ENCODE measurements at places on chromosomes 5 and 9.

DNA sequence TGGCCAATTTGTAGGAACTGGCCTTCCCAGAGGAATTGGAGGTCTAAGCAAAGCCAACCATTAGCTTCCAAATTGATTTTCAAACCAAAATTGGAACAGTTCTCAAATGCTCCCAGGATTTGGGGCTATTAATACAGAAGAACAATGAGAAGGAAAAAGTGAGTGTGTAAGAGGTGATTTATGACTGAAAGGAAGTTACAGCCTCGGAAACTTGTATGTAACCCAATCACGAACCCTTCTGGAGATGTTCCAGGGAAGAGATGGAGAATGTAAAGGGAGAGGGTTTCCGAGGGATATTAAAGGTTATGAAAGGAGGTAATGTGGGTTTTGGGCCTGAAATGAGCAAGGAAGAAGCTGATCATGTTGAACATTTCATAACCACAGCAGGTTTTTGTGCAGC, 93.2 kb upstream of the CXCL14 start:
- DNase-seq = no peak

GRCh38 chr5:137070521-137070920, 428.6 kb downstream of the SPOCK1 start:
- DNase-seq = no peak

DNA sequence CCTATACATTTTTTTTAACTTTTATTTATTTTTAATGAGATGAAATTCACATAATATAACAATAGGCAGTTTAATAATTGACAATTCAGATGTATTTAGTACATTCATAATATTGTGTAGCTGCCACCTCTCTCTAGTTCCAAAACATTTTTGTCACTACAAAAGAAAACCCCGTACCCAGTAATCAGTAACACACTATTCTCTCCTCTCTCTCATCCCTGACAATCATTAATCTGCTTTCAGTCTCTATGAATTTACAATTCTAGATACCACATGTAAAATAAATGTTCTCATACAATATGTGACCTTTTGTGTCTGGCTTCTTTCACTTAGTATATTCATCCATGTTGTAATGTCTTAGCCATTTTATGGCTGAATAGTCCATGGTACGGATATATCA, 244.8 kb upstream of the DMRT1 start:
- DNase-seq = no peak

GRCh38 chr5:9063615-9064245, 482.1 kb downstream of the SEMA5A start:
- no peak for DNase-seq

- DNase-seq = no peak
Observed at GRCh38 chr9:70108181-70108580, 64.5 kb downstream of the MAMDC2 start.

GRCh38 chr9:71675857-71676165, 92.5 kb downstream of the CEMIP2 start:
- DNase-seq = no peak

DNA sequence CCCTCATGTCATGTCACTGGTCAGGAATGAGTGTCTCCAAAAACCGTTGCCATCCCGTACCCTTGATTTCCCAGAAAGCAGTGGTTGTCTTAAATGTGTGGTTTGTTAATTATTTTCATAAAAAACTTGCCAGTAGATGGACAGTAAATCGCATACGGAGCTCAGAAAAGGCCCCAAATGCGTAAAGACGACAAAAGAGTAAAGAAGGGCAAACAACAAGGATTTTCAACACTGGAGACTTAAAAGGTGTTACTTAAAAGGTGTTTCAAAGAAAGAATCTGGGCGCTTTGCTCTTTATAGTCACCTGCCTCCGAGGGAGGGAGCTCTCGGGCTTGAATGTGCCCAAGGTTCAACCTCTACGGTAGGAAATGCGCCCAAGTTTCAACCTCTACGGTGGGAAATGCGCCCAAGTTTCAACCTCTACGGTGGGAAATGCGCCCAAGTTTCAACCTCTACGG, 734 bp downstream of the KIF27 start:
- no peak for DNase-seq

GRCh38 chr9:106321394-106322180, 541.4 kb upstream of the ZNF462 start:
- no peak for DNase-seq

GRCh38 chr5:118793652-118794051, 194.7 kb downstream of the DTWD2 start:
- no peak for DNase-seq

- peak; percentile 73 for DNase-seq
Observed at GRCh38 chr9:118170032-118170955, 466.1 kb downstream of the TLR4 start.

DNA sequence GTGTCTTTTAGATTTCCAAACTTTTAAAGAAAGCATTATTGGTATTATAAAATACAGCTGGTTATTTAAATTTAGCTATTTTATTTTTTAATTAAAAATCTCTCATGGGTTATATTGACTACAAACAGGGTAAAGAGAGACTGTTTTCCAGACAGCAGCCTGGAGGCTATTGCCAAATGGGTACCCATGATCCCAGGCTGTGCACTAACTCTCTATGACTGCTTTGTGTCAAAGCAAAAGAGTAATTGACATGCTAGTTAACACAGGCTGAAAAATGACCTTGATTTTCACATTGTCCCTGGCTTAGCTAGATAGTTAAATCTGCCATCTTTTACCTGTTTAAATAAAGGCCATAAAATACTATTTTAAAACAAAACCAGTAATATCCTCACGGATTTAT, 589.7 kb downstream of the ANXA1 start:
- DNase-seq = no peak

GRCh38 chr5:62701036-62701435, 122.4 kb downstream of the LRRC70 start:
- no peak for DNase-seq
